ENCODE measurements at places on chromosomes 7 and 10. TPM values are rescaled to one million over a fixed set of nuclear protein-coding genes. Genes with fewer than 3 reads are reported as not detected.
A peak's percentile ranks its signal among the peaks of the same experiment; 100 is the strongest.

TRIM50 gene
- 0.16 TPM for total RNA-seq

PTF1A gene
- total RNA-seq = not detected

IMMP2L gene
- total RNA-seq = 14.8 TPM

ASB15 gene
- total RNA-seq = not detected

ADIRF gene
- not detected for total RNA-seq

JCAD gene
- 8.4 TPM for total RNA-seq

HGF gene
- total RNA-seq = 5.9 TPM

GNB2 gene
- 57.7 TPM for total RNA-seq

ZNF107 gene
- total RNA-seq = 15.0 TPM

GRM3 gene
- 179 TPM for total RNA-seq

VAX1 gene
- total RNA-seq = 1.2 TPM

PNLIPRP1 gene
- not detected for total RNA-seq

NPFFR1 gene
- total RNA-seq = 0.31 TPM

- no peak for DNase-seq
These were observed 9.7 kb downstream of the ABLIM1 start for GRCh38 chr10:114648368-114648767.

DNA sequence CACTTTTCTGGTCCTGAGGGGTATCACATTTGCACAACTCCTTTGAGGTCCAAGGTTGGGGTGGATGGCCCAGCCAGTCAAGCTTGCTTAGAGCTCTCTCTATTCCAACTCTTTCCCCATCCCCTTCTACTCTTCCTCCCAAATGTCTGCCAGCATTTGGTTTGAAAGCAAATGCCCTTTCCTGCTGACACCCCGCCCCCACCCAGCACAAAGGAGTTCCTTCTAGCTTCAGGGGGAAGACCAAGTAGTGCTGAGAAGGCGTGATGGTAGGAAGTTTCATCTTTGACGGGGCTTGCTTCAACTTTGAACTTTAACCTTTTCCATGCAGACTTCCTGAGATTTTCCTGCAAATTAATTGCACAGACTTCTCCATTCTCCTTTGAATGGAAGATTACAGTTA is 137.5 kb upstream of the TCF7L2 start:
- no peak for DNase-seq

DNA sequence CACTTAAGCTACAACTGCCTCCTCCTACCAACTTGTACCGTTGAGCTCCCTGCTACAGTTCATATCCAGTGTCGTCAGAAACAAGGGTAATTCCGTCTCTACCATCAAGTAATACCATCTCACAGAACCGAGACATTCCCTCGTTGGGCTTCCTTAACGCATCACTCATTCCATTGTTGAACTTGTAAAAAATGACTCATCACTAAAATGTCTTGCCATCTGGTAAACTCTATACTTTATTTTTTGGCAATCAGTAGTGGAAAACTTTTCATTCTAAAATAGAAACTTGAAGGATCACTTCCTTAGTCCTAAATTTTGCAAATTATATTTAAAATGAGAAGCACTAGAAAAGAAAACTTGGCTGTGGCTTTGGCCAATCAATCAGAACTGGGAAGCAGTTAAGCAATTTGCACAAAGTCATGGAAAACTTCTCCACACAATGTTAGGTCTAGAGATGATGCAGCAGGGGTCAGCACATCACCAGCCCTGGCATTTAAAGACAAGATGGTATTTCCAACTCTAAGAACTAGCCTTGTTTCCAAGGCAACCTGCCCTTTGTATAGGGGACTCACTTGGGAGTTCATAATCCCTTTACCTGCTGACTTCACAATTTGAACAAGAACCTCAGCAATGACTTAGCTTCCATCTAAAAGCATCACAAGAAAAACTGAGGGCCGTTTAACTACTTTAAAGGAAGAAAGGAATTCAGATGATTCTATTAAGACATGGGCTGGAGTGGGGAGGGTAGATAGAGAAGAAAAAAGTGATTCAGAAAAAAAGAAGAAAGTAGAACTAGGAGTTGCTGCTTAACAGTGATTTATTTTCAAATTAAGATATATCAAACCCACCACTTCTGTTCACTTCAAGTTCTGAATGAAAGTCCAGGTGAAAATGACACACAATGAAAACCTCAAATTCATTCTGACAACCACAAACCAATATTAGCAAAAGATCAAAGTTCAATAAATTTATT is 288.1 kb downstream of the PARD3 start:
- no peak for DNase-seq

DNA sequence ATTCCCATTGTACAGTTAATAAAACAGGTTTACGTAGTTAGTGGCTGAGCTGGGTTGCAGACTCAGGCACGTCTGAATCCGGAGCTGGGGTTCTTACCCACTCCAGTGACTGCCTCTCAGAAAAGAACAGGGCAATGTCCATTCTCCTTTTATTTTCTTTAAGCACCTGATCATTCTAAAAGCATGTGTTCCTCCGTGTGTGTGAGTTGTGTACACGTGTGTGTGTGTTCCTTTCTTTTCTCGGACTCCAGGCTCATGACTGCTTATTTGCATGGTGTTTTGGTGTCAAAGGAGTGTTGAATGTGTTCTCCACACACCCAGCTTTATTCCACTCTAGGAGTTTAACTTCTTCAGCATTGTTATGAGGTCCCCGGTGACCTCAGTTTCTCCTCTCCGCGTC is 260.1 kb downstream of the SNX10 start:
- DNase-seq = no peak

DNA sequence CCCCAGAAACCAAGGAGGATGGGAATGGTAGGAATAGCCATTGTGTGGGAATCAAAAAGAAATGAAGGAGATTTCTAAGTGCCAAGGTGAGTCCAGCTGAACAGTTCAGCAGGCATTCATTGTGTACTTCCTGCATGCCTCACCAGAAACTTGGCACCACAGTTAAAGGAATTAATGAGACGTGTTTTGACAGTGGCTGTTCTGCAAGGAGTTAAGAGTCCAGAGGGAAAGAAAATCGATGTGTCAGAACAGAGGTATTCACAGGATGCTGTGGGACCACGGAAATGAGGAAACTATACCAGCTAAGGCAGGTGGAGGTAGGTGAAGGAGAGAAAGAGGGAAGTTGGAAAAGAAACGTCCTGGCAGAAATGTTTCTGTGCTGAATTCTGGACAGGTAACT is 78.1 kb downstream of the PRKCQ start:
- no peak for DNase-seq

- DNase-seq = no peak
These were observed 21.0 kb upstream of the EIF5AL1 start for GRCh38 chr10:79491143-79491835.

DNA sequence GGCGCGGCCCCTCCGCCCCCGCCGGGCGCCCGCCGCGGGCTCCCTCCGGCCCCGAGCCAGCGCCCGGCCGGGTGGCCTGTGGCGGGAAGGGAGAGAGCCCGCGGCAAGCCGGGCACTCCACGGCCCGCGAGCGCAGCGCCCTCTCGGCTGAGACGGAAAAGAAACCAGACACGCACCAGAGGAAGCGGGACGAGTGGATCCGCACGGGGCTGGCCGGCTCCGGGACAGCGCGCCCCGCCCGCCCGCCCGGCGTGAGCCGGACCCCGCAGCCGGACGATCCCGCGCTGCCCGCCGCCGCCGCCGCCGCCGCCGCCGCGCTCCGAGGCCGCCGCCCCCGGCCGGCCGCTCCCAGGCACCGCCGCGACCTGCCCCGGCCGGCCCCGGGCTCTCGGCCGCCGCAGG is 300 bp downstream of the ARHGAP21 start:
- DNase-seq = no peak

- no peak for DNase-seq
These were observed 6.5 kb downstream of the WDR91 start for GRCh38 chr7:135204876-135205275.

DNA sequence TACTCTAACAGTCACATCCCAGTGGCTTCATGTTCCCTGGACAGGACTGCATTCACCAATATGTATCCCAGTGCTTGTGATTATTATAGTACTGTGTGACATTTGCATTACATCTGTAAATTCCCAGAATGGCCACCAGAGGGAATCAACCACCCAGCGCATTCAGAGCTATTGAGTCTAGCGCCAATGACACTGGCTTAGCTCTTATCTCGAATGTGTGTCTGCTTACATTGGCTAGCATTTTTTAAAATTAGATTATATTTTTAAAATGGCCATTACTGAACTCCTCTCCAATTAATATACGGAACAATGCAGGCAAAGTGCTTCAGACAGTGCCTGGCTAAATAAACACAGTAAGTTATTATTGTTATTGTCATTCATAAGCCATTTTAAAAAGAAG is 36.3 kb downstream of the TRIL start:
- peak; percentile 33 for DNase-seq

GRCh38 chr7:73517241-73517995 is 4.7 kb downstream of the BAZ1B start:
- no peak for DNase-seq

- DNase-seq = no peak
These were observed 14.2 kb downstream of the DUSP5 start for GRCh38 chr10:110511734-110512449.

GRCh38 chr7:123594813-123595241 is 6.8 kb upstream of the ASB15 start:
- no peak for DNase-seq

DNA sequence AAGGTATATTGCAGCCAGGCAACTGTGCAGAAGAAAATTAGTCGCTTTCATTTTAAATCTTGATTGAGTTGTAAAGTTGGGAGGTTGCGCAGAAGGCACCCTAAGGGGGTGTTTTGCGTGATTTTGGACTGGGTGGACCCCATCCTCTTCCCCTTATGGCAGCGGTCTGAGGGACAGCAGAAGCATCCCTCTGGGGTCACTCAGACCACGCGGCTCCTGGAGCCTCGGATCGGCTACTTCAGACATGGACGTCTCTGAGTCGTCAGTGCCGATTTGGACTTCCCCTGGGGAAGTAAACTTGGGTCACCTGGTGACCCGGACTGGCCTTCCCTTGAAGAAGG is 639.0 kb upstream of the DPP6 start:
- DNase-seq = no peak

GRCh38 chr10:93945819-93946218 is 47.9 kb upstream of the PLCE1 start:
- no peak for DNase-seq

GRCh38 chr10:49368256-49368655 is 27.6 kb downstream of the DRGX start:
- DNase-seq = no peak

GRCh38 chr7:2070151-2070763 is 162.5 kb downstream of the MAD1L1 start:
- no peak for DNase-seq

DNA sequence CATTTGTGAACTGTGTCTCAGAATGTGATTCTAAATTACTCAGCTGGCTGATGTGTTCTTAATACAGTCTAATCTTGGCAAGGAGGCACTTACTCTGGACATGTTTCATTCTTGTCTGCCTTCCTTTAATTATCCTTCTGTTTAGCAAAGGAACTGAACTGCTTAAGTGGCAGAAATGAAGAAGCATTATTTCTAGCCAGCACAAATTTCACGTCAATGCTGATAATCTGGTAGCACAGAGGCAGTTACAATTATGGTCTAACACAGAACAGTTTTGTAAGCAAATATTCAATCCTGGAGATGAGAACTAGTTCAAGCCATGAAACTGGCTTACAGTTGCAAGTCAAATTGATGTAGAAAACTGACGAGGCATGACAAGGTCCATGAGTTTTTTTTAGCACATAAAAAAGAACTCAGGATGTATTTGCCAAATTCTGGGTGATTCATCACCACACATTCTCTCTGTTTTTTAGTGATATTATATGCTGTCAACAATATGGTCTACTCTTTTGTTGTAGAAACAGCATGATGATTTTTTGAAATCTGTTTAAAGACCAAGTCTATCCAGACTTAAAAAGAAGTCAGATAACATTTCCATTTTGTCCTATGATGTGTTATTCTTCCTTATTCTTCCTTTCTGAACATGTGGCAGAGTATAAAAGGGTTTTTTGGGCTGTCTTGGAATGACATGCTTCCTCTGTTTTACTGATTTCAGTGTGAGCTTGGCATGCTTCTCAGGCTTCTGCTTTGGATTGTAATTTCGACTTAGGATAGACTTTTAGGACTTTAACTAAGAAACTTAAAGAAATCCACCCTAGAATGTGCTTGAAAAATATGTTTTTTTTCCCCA is 154.8 kb downstream of the DNAJB9 start:
- DNase-seq = no peak

- no peak for DNase-seq
These were observed 14.7 kb downstream of the SPAM1 start for GRCh38 chr7:123939784-123940183.

GRCh38 chr7:159237022-159237653 is 92.5 kb upstream of the VIPR2 start:
- DNase-seq = no peak

DNA sequence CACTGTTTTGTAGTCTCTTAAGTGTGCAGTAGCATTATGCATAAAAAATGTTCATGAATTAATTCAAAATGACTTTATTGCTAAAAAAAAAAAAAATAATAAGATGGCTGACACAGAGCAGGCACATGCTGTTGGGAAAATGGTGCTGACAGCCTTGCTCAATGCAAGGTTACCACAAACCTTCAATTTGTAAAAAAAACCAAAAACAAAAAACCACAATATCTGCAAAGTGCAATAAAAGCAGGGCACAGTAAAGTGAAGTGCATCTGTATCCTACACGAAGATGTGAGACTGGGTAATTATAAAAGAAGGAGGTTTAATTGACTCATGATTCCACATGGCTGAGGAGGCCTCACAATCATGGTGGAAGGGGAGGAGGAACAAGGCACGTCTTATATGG is 185.8 kb downstream of the USP6NL start:
- DNase-seq = no peak

DNA sequence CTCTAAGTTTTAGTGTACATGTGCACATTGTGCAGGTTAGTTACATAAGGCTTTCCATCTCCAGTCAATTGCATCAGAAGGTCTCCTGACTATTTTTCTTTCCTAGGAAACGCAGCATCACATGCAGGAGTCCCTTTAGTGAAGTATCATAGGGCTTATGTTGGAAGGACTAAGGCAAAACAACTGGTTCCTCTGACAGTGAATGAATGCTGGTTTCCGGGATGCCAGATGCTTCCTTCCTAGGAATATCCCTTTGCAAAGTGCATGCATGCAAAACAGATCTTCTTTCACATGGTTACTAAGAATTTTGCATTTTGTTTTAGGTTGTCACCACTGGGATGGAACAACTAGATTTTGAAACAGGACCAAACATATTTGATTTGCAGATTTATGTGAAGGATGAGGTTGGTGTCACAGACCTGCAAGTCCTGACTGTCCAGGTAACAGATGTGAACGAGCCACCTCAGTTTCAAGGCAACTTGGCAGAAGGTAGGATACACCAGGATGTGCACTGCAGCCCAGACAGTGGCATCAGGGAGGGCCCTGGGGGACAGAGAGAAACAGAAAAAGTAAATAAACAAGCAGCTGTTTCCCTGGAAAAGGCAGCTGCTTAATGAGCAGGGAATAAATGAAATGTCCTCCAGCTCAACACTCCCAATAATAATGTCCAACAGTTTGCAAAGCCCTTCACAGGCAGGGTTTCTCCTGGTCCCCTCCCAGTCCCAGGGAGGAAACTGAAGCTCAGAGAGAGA is 17.8 kb downstream of the CDHR3 start:
- DNase-seq = no peak

DNA sequence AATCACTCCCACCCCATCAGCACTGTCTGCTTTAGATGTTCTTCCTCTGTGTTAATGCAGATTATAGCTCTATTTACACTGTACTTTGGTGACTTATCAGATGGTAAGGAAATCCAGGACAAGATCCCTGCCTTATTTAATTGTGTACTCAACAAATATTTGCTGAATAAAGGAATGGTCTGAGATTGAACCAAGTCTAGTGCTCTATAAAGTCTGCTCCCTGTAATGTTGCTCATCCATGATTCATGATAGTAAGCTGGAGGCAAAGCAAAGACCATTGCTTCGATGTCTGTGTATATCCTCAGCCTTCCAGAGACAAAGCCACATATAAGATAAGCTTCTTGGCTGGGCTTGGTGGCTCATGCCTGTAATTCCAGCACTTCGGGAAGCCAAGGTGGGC is 33.5 kb downstream of the PLCE1 start:
- DNase-seq = no peak

Data from occipital lobe (tissue), 3 donors.